Subcutaneous preadipocyte (primary cell): ENCODE measurements at places on chromosomes 6 and 20. TPM values are rescaled to one million over a fixed set of nuclear protein-coding genes. Genes with fewer than 3 reads are reported as not detected.

UBE2C gene
- total RNA-seq: 31.2 and 36.4 TPM in 2 replicates

CDSN gene
- not detected in 2 replicates for total RNA-seq

IL17A gene
- not detected in 2 replicates for total RNA-seq

IRAK1BP1 gene
- 5.1 and 7.4 TPM in 2 replicates for total RNA-seq

MOG gene
- total RNA-seq: not detected in 2 replicates

MPIG6B gene
- total RNA-seq: not detected in 2 replicates

INSM1 gene
- not detected in 2 replicates for total RNA-seq

FAM110A gene
- 2.6 and 3.3 TPM in 2 replicates for total RNA-seq

FOXF2 gene
- total RNA-seq: 5.1 and 5.5 TPM in 2 replicates

CENPW gene
- 12.1 and 14.7 TPM in 2 replicates for total RNA-seq

CYP21A2 gene
- total RNA-seq: under 0.01 TPM in 1 of 2 replicates, not detected in the other

HSD17B8 gene
- total RNA-seq: 5.3 and 7.0 TPM in 2 replicates

ISM1 gene
- total RNA-seq: 0.78 and 1.5 TPM in 2 replicates

STMND1 gene
- not detected in 2 replicates for total RNA-seq

TRIM15 gene
- not detected in 2 replicates for total RNA-seq

SCUBE3 gene
- total RNA-seq: 3.3 and 26.2 TPM in 2 replicates

MTFR2 gene
- 2.2 and 3.5 TPM in 2 replicates for total RNA-seq

RBM24 gene
- total RNA-seq: 0.59 TPM in 1 of 2 replicates, not detected in the other

PPARD gene
- total RNA-seq: 5.1 and 12.5 TPM in 2 replicates

SLC9A8 gene
- total RNA-seq: 8.5 and 8.6 TPM in 2 replicates

HLA-DQB1 gene
- not detected in 2 replicates for total RNA-seq

RAET1L gene
- not detected in 2 replicates for total RNA-seq

TBX18 gene
- total RNA-seq: 30.9 and 57.7 TPM in 2 replicates

TRIM40 gene
- not detected in 2 replicates for total RNA-seq

CNR1 gene
- under 0.01 and 0.37 TPM in 2 replicates for total RNA-seq

OR12D3 gene
- total RNA-seq: not detected in 2 replicates

CST4 gene
- not detected in 2 replicates for total RNA-seq

USP49 gene
- 2.0 and 2.2 TPM in 2 replicates for total RNA-seq

METTL24 gene
- not detected in 2 replicates for total RNA-seq

SPATA25 gene
- total RNA-seq: 1.4 and 1.5 TPM in 2 replicates
